Stimulated activated CD4-positive, alpha-beta T cell treated with anti-CD3 and anti-CD28 coated beads, Interleukin-15, amount 100 ng/mL, for 48 hours (primary cell): ENCODE measurements at places on chromosomes 4 and X.

- no peak for DNase-seq
Measured at GRCh38 chr4:84238247-84239090, 260.6 kb downstream of the NKX6-1 start.

GRCh38 chr4:173411106-173411693 lies 12.3 kb upstream of the SCRG1 start:
- DNase-seq, result no peak

DNA sequence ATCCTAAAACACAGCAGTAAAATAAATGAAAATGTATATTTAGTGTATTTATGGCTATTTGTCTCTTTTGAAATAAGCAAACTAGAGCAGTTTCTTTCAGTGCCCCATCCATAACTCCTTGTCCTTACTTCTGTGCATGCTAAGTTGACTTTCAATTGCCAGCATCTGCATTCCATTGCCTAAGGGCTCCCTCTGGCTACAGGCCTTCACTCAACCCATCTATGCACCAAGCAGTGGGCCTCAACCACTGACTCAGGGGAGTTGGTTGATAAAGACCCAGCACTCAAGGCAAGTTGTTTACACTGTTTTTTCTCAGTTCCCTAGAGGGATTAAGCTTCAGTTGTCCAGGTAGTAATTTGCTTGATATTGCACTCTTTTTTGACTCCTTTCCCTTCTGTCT lies 265.7 kb downstream of the IQCM start:
- DNase-seq, result no peak

DNA sequence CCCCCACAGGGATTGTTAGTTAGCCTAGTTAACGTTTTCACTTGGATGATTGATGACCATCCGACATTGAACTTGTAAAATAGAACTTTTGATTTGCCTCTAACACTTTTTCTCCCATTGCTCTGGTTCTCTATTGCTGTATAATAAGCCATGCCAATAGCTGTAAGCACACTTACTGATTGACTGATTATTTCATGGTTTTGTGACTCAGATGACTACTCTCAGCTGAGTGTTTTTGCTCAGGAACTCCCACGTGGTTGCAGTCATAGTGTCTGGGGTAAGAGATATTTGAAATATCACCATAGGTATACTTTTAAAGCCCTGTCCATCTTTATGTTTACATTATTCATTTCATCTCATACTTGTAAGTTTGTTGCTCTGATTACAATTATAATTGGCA lies 1285.5 kb downstream of the STIM2 start:
- no peak for DNase-seq

- DNase-seq, result no peak
Measured at GRCh38 chrX:9466124-9466495, 1.3 kb downstream of the TBL1X start.

DNA sequence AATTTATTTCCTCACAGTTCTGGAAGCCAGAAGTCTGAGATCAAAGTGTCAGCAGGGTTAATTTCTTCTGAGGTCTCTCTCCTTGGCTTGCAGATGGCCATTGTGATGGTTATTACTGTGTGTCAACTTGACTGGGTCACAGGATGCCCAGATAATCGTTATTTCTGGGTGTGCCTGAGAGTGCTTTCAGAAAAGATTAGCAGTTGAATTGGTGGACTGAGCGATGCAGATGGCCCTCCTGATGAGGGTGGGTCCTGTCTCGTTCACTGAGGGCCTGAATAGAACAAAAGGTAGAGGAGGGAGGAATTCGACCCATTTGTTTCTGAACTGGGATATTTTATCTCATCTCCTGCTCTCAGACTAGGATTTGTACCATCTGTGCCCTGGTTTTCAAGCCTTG lies 15.7 kb downstream of the SMIM43 start:
- DNase-seq, result no peak

- no peak for DNase-seq
Measured at GRCh38 chr4:153524682-153525081, 58.5 kb downstream of the TMEM131L start.

- no peak for DNase-seq
Measured at GRCh38 chr4:127370604-127371003, 262.2 kb upstream of the INTU start.

DNA sequence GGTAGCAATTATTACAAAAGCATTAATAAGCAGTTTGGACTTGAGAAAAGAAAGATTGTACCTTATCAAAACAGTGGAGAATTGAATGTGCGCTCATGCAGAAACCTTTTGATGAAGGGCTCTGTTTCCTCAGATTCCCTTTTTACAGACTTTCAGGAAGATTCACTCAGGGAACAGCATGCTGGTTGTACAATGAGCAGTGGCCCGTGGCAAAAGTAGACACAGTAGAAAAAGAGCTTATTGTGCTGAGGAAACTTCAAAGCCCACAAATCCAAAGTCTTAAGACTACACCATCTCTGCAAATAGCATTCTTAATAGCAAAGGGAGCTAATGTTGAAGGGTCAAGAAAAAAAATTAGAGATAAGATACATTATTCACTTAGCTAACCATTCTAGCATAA lies 858.9 kb downstream of the PDHA2 start:
- DNase-seq, result no peak

- no peak for DNase-seq
Measured at GRCh38 chr4:118400356-118400755, 47.6 kb upstream of the PRSS12 start.

DNA sequence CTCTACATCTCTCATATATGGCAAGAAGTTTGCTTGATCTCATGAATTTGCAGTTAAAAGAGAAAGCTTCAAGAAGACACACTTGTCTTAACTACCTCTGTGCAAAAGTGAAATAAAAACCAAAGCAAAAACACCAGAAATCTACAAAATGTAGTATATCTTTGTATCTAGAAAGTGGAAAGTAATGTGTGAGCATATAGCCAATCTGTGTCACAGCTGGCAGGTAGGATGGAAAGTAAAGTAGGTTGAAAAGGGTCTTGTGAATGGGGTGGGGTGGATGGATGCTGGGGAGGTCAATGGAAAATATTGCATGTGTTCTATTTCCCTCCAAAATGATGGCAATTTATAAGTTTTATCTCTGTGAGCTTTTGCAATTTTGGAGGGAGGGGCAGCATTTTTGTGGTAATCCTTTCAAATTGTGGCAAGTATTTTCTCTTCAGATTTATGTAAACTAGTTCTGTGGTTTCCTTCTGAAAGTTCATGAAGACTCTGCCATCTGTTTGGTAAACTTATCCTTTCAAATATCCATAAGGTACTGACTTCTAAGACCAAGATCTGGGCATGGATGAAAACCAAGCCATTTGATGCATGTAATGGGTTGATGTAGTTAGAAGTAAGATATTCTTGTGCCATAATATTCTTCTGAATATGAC lies 215.9 kb upstream of the GIMD1 start:
- no peak for DNase-seq

DNA sequence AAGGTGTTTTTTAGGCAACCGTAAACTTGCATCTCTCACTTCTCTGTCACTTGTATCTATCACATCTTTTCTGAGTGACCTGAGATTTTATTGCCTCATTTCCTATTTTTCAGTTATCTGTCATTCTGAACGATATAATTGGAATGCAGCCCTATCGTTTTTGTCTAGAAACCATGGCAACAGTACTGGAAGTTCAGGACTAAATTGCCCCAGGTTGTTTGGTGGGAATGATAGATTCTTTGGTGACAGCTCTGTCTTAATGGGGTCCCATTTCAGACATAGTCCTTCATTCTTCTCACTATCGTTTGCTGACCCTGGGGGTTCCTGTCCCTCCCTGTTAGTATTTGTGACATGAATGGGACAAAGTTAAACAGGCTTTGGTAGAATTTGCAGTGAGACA lies 267.7 kb upstream of the GALNT7 start:
- DNase-seq, result no peak

- DNase-seq, result no peak
Measured at GRCh38 chr4:96708766-96709165, 868.9 kb downstream of the PDHA2 start.

DNA sequence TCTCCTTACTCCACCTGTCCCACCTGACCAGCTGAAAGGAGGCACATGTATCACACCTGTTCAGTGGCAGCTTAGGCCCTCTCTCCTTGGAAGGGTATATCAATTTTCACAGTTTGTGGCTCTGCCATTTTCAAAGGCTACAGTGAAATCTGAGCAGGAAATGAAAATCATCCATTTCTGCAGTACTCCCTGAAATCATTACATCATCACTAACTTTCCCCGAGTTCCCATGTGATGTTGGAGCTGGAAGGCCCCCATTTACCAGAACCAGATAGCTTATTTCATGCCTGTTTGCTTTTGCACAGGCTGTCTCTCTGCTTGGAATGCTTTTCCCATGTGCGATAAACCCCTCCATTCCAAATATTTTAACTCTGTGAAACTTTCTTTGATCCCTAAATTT lies 31.0 kb upstream of the STX18 start:
- no peak for DNase-seq

- no peak for DNase-seq
Measured at GRCh38 chr4:168139336-168139735, 47.0 kb downstream of the ANXA10 start.

DNA sequence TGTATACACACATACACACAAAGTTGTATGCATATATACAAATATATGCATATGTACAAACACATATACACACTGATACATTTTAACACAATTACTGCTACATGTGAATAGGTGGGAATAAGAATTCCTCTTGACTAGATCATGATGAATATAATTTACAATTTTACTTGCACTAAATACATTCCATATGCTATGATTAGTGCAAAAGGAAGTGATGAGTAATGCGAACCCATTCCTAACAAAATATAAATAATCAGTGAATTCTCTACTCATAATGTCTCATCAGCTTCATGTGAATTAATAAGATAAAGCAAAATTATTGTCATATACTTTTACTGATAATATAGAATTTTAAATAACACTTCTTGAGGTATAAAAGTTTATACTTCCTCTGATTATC lies 1077.3 kb upstream of the PCDH10 start:
- no peak for DNase-seq

DNA sequence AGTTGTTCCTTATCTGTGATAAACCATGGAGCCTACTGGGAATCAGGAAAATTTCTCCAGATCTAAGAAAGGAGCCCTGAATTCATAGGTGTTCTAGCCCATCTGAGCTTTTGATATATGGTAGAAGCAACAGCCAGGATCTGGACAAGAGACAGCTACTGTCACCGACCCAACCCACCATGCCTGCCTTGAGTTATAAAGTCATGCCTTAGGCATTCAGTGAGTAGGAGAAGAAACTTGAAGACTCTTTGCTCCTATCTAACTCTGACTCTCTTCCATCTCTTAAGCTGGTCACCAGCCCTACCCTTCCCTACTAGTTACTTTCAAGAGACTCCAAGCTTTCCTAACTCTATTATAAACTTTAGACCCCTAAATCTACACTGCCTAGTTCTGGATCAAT lies 83.9 kb upstream of the FAM9B start:
- no peak for DNase-seq

DNA sequence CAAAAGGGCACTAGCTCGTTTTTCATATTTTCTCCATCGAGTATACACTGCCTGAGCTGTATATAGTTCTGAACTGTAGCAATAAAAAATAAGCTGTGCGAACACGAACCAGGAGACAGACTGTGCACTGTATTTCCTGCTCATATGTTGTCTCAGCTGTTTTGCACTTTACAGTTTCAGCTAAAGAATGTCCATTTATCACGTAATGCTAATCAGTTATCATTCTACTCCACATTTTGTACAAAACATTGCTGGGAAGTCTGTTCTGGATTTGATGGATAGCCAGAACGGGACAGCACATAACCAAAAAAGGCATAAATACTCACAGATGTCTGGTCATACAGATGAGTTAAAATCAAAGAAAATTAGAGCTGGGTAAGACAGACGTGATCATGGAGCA lies 315.5 kb upstream of the ADGRL3 start:
- DNase-seq, result no peak

GRCh38 chr4:189293459-189293858 lies 647.2 kb upstream of the FRG1 start:
- no peak for DNase-seq

DNA sequence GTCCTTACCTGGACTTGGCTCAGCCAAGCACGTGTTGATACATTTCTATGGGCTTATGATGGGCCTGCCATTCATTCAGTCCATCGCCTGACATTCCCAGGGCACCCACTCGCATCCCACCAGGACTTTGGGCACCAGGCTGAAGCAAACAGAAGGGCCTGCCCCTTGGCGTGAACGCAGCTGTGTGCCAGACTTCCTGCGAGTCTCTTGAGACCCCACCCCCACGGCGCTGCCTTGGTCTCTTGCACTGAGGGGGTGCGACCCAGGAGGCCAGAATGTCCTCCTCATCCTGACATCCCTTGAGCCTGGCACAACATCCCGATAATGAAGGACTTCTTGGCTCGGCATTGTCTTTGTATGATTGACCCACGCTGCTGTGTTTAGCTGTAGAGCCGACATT lies 1.5 kb upstream of the PSAPL1 start:
- no peak for DNase-seq

GRCh38 chr4:38818441-38818976 lies 13.9 kb upstream of the TLR1 start:
- no peak for DNase-seq

DNA sequence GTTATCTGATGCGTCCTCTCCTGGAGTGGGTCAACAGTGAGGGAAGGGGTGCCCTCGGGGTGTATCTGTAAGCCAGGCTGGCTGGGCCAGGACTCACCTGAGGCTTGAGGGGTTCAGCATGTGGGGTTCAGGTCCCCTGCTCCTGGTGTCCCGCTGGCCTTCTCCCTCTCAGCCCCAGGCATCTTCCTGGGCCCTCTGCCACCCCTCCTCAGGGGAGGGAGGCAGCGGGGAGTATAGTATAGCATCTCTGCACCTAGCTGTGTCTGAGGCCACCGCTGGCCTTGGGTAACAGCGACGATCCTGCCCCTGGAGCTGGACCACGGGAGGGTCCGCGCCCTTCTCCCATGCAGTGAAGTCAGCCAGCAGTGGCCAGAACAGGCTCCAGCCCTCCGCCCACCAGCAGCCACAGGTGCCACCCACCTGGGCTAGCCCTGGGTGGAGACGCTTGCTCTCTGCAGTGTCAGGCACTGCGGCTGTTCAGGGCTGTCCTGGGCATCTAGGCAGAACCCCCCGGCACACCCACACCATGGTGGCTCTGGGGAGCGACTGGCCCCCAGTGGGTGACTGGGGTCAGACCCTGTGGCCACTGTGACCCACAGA lies 110.7 kb upstream of the NKX1-1 start:
- no peak for DNase-seq

- DNase-seq, result no peak
Measured at GRCh38 chr4:152510349-152511147, 25.3 kb downstream of the FBXW7 start.

GRCh38 chr4:143183513-143184216 lies 1.1 kb upstream of the USP38 start:
- no peak for DNase-seq

GRCh38 chr4:97252615-97253154 lies 890.6 kb downstream of the STPG2 start:
- no peak for DNase-seq

DNA sequence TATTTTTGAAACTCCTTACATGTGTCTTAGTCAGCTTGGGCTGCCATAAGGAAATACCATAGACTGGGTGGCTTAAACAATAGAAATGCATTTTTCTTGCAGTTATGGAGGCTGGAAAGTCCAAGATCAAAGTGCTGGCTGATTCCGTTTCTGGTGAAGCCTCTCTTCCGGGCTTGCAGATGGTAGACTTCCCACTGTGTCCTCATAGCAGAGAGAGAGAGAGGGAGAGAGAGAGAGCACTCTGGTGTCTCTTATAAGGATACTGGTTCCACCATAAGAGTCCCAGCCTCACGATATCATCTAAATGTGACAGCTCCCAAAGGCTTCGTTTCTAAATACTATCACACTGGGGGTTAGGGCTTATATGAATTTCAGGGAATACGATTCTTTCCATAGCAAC lies 39.7 kb downstream of the ENPEP start:
- DNase-seq, result no peak
